ENCODE measurements at places on chromosomes 16 and 17.

GRCh38 chr16:70760221-70760620 lies 40.7 kb downstream of the VAC14 start:
- DNase-seq, result no peak

- no peak for DNase-seq
Observed at GRCh38 chr17:72479113-72479512, 358.3 kb downstream of the SOX9 start.

- DNase-seq, result peak; percentile 53
Observed at GRCh38 chr17:35345926-35346771, 27.3 kb downstream of the SLFN11 start.

DNA sequence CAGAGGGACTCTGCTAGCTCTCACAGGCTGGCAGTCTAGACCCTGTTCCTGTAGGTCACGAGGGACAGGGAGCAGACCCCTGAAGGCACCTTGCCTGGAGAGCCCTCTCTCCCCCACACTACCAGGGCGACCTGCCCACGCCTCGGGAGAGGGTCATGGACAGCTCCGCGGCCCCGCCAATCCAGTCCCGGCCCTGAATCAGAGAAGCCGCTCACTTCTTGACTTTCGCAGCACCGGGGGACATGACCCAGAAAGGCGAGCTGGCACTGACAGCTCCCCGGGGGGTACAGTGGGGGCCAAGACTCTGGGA lies 5.1 kb downstream of the KIFC3 start:
- DNase-seq, result no peak

DNA sequence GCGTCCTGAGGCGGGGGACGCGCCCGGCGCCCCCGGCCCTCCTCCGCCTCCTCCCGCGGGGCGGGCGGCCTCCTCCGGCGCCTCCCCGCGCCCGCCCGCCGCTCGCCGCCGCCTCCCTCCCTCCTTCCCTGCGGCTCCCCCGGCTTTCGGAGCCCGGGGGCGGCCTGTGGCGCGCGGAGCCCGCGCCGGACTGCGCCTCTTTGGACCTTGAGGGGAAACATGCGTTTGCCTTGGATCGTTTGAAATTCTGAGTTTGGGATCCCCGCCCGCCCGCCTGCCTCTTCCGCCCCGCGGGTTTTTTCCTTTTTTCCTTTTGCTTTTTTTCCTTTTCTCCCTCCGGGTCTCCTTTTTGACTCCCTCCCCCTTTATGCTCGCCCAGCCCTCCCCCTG lies 390 bp downstream of the ZNRF1 start:
- peak; percentile 34 for DNase-seq

GRCh38 chr16:28865001-28865688 lies 1.5 kb downstream of the SH2B1 start:
- no peak for DNase-seq

DNA sequence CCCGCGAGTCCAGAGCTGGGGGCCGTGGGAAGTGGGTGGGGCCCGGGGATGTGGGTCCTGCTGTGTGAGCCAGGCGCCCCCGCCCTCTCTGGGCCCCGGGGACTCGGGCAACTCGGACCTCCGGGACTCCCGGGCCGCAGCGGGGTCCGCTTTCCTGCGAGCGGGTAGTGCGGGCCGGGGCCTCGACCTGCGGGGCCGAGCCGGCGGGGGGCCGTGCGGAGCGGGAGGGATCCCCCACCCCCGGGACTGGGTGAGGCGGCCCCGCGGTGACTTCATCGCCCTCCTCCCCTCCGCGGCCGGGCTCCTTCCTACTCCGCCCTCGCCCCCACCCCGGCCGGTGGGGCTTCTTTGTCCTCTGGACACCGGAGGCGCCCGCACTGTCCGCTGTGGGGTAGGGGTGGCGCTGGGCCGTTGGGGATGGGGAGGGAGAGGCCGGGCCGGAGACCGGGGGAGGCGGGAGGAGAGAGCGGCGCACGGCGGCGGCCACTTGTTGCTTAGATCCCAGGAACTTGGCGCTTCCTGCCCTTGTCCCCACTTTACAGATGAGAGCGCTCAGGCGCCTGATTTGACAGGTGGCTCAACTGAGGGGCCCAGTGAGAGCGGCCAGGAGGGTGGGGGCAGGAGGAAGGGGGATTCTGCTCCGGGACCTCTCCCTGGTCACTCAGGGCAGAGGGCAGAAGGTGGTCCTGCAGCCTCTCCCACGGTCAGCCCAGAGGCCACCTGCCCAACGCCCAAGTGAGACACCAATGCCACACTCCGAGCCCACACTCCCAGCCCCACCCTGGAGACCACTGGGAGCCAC lies 874 bp downstream of the CMTM3 start:
- DNase-seq, result peak; percentile 27

- DNase-seq, result peak; percentile 8
Observed at GRCh38 chr17:16491131-16491702, 776 bp downstream of the LRRC75A start.

DNA sequence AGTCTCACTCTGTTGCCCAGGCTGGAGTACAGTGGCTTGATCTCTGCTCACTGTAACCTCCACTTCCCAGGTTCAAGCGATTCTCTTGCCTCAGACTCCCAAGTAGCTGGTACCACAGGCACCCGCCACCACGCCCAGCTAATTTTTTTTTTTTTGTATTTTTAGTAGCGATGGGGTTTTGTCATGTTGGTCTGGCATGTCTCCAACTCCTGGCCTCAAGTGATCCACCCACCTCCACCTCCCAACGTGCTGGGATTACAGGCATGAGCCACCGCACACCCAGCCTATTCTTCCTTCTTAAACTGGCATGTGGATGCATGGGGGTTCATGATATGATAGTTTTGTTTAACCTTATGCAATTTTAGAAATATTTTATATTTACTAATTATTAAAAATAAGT lies 39.4 kb upstream of the VWA3A start:
- no peak for DNase-seq

DNA sequence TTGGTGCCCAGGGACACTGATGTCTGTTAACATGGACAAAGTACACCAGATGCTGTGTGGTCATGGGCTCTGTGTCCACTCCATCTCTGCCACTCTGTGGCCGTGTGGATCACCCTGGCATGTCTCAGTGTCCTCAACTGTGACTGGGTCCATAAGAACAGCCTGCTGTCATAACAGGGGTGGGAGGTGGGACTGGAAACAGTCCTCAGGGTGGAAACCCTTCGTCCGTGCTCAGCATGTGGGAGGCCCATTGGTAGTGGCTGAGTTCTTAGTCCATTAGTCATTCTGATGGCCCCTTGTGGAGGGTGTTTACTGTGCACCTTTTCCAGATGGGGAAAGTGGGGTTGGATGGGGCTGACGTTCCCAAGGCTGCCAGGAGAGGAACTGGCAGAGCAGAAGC lies 12.8 kb downstream of the FLYWCH2 start:
- no peak for DNase-seq

DNA sequence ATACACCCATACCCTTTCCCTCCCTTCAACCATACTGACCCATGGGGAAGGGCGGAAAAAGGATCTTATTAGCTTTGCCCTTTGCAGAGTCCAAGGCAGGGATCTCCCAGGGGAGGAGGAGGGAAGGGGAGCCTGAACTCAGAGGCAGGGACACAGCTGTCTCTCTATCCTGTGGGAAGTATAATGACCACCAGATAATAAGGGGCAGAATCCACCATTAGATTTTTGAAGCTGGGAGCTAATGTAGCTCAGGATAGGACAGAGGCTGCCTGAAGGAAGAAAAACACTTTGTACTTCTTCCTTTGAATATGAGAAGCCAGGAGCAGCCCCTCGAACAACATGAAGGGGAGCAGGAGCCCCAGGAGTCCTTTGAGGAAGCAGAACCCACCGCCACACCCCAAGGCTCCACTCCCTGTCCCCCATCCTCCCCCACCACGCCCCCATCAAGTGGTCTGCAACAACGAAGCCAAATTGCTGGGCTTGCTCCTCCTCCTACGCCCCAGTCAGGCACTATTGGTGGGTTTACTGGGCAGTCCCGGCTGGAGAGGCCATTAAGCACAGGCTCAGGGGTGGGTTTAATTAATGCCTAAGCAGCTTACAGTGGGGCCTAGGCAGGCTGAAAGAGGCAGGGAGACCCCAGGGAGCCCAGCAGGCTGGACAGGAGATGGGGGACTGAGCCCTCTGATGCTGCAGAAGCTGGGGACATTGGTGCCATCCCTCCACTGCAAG lies 5.3 kb downstream of the MPP2 start:
- no peak for DNase-seq

- DNase-seq, result no peak
Observed at GRCh38 chr16:28282045-28282444, 10.3 kb upstream of the SBK1 start.

DNA sequence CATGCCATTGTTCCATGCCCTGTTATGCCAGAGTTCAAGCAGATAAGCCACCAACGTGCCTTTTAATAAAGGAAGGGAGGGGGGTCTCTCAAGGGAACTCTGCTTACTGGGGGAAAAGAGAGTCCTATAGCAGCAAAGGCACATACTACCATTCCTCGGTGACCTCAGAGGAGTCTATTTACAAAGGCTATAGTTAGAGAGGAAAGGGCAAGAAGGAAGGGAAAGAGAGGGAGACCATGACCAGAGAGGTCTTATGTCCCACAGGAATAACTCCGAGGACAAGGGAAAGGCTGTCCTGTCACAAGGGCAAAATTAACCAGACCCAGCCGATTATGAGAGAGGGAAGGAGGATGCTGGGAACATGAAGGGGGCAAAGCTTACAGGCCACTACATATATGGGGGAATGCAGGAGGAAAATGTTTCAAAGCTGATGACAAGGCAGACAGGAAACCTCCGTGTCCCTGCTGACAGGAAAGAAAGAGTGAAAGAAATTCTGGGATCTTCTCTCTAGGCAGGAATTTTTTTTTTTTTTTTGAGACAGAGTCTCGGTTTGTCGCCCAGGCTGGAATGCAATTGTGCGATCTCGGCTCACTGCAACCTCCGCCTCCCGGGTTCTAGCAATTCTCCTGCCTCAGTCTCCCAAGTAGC lies 51.5 kb downstream of the HIC1 start:
- DNase-seq, result no peak

DNA sequence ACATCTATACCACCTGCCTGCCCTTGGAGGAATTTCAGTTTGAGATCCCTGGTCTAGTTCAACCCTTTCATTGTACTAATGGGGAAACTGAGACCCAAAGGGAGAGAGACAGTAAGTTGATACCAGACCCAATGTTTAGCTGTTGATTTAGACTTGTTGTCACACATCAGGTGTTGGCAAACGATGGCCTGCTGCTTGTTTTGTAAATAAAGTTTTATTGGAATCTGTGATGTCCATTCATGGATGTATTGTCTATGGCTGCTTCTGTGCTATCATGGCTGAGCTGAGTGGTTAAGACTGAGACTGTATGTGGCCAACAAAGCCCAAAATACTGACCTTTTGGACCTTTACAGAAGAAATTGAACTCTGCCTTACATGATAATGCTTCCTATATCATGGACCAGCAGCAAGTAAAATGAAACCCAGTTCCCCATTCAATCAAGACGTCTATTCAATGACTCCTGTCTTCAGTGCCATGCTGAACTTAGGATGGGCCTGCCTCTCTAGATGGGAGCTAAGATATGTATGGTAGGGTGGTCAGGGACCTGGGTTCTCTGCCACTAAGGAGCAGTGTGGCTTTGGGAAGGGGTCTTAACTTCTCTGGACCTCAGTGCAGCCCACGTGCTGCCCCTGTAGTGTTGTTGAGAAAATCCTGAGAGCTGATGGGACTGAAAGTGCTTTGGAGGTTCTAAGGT lies 111.0 kb downstream of the IRX5 start:
- no peak for DNase-seq

GRCh38 chr16:72876981-72877373 lies 171.0 kb downstream of the ZFHX3 start:
- no peak for DNase-seq

- no peak for DNase-seq
Observed at GRCh38 chr16:56109994-56110393, 81.3 kb upstream of the GNAO1 start.

- no peak for DNase-seq
Observed at GRCh38 chr17:67004181-67004580, 39.7 kb downstream of the CACNG4 start.

DNA sequence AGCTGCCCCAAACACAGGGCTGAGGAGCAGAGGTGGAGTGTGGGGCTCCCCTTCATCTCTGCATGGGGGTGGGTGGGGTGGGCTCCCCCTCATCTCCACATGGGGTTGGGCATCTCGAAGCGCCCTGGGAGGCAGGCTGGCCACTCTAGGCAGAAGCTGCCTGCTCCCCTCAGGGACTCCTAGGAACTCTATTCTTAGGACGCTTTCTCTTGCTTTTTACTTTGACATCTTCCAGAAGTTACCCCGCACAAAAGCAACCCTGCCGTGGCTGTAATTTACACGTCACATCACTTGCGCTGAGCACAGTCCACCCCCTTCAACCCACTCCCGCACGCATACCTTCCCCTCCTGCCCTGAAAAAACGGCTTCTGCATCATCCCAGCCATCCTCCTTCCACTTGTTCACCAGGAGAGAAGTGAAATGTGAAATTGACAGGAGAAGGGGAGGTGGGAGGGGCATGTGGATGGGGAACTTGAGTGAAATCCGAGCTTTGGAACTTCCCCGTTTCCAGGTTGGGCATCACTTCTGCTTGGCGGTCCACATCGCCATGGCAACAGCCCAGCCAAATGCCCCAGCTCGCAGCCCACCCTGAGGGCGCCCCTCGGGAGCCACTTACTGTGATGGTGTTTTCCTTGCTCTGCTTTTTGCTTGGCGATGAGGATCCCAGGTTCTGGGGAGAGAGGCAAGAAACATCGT lies 53.7 kb upstream of the RCVRN start:
- peak; percentile 3 for DNase-seq

GRCh38 chr16:60905811-60906210 lies 1130.4 kb downstream of the CDH8 start:
- no peak for DNase-seq

DNA sequence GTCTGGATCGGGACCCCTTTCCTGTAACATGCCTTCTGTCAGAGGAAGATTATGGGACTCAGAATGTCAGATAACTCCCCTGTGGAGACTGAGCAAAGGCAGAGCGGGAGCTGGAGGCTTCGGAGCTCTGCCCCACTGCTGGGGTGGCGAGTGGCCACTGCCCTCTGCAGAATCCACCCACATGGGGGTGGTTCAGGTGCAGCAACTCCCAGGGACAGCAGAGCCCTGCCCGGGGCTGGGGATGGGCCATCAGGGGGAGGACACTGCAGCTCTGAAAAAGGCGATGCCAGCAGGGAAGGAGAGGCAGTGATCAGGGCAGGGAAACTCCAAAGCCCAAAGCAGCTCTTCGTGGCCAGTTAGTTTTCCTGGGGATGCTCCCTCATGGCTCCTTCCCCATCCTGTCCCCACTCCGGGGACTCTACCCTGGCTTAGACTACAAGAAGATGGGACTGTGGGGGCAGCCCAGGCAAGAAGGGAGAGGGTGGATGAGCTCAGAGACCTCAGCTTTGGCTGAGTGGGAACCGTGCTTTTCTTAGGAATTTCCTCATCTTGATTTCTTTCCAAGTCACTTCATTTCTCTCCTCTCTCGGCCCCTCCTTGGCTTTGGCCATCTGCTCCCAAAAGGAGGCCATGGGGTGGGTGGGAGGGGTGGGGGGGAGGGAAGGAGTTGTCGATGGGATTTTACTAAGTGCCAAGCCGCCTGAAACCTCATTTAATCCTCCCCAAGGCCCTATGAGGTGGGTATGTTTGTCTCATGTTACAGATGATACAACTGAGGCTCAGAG lies 4.0 kb downstream of the CA4 start:
- no peak for DNase-seq

GRCh38 chr17:80080081-80080480 lies 21.3 kb upstream of the GAA start:
- no peak for DNase-seq
